B cell (primary cell): ENCODE measurements at places on chromosomes 4 and X.

DNA sequence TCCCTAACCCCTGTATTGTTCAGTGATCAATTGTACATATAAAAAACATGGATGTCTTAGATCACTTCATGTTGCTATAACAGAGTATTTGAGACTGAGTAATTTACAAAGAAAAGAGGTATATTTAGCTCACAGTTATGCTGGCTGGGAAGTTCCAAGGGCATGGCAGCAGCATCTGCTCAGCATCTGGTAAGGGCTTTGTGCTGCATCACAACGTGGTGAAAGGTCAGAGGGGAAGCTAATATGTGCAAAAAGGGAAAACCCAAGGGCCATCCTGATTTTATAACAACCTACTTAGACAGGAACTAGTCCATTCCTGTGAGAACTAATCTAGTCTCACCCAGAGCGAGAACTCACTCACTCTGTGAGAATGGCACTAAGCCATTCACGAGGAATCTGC, 128.2 kb upstream of the OTUD4 start:
- no peaks in the 10 kb centered on the region for H3K4me1 ChIP-seq
- no peaks in the 10 kb centered on the region for H3K27me3 ChIP-seq
- H3K4me3 ChIP-seq = no peak overlapping the region

GRCh38 chrX:42857766-42858165, 79.8 kb upstream of the PPP1R2C start:
- H3K27me3 ChIP-seq = no peaks in the 10 kb centered on the region
- DNase-seq = no peak
- no peaks in the 10 kb centered on the region for H3K36me3 ChIP-seq

DNA sequence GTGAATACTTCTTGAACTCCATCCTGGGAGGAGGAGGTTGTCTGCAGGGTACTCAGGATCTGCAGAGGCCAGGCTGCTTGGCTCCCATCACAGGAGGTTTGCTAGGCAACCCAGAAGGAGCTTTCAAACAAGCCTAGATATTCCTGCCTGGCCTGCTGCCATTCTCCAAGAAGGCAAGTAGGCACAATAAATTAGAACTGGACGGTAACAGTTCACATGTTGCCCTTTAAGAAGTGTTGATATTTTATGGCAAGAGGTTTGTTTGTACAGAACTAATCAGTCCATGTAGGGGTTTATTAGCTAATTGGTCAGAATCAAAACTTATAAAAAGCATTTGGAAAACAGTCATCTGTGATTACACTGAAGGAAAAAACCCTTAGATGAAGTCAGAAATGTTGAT, 39.3 kb downstream of the SYNPO2 start:
- no peaks in the 10 kb centered on the region for H3K36me3 ChIP-seq
- H3K4me1 ChIP-seq = no peaks in the 10 kb centered on the region
- DNase-seq = no peak
- no peaks in the 10 kb centered on the region for H3K27me3 ChIP-seq
- H3K27ac ChIP-seq = no peak overlapping the region

DNA sequence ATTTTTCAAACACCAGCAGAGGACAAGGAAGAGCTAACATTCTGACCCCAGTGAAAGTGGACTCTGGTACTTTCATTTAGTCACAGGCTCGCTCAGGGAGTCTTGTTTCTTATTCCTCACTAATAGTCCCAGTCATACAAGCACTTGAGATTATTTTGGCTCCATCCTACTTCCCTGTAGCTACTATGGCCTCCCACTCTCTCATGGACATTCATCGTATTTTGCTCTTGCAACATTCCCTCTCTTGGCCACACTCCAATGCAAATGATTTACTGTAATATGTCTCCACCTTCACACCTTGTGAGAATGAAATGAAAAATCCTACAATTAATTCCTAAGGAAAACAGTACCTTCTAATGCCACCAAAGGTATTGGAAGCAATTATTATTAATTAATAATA, 21.3 kb downstream of the PLRG1 start:
- H3K4me3 ChIP-seq = no peak overlapping the region
- no peaks in the 10 kb centered on the region for H3K4me1 ChIP-seq
- H3K36me3 ChIP-seq = no peaks in the 10 kb centered on the region
- H3K27ac ChIP-seq = no peak overlapping the region
- H3K27me3 ChIP-seq = peaks cover 10% of the 10 kb centered on the region

DNA sequence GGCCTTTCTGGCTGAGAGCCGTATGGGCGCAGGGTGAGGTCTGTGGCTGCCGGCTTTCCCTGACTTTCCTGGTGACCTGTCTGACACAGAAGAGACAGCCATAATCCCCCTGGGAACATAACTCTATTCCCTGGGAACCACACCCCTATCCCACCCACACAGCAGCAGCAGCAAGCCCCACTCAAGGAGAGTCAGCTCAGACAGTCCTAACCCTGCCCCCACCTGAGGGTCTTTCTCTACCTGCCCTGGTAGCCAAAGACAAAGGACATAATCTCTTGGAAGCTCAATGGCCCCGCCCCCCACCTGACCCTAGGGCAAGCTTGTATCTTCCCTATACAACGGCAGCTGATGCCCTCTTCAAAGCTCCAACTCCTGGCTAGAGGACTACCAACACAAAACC, 74.6 kb downstream of the PABPC4L start:
- H3K4me1 ChIP-seq = no peaks in the 10 kb centered on the region
- no peak for DNase-seq
- H3K36me3 ChIP-seq = no peaks in the 10 kb centered on the region
- H3K4me3 ChIP-seq = no peak overlapping the region
- no peak overlapping the region for H3K27ac ChIP-seq

- no peaks in the 10 kb centered on the region for H3K36me3 ChIP-seq
- no peaks in the 10 kb centered on the region for H3K27me3 ChIP-seq
- no peaks in the 10 kb centered on the region for H3K4me1 ChIP-seq
Measured at GRCh38 chr4:71240094-71240493, 98.7 kb upstream of the SLC4A4 start.

DNA sequence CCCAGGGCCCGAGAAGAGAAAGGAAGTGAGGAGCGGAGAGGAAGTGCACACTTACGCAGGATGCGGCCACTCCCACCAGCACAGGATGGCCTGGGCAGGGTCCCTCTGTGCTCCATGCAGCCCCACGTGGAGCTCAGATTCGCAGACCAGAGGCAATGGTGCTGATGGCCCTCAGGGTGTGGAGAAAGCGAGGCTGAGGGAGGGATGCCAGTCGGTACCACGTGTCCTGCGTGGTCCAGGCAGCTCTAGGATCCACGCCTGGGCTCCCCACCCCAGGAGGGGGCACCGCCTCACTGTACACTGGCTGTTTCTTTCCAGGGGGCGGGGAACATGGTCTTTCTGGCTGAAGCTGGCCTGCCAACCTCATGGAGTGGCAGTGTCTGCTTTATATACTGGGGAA, 241.8 kb downstream of the AFAP1 start:
- H3K27me3 ChIP-seq = no peaks in the 10 kb centered on the region
- no peak for DNase-seq
- H3K27ac ChIP-seq = no peak overlapping the region
- no peak overlapping the region for H3K4me3 ChIP-seq
- no peaks in the 10 kb centered on the region for H3K4me1 ChIP-seq
